Mesothelial cell of epicardium (in vitro differentiated cells): ENCODE measurements at places on chromosomes 4 and X. TPM values are rescaled to one million over a fixed set of nuclear protein-coding genes. Genes with fewer than 3 reads are reported as not detected.

DNA sequence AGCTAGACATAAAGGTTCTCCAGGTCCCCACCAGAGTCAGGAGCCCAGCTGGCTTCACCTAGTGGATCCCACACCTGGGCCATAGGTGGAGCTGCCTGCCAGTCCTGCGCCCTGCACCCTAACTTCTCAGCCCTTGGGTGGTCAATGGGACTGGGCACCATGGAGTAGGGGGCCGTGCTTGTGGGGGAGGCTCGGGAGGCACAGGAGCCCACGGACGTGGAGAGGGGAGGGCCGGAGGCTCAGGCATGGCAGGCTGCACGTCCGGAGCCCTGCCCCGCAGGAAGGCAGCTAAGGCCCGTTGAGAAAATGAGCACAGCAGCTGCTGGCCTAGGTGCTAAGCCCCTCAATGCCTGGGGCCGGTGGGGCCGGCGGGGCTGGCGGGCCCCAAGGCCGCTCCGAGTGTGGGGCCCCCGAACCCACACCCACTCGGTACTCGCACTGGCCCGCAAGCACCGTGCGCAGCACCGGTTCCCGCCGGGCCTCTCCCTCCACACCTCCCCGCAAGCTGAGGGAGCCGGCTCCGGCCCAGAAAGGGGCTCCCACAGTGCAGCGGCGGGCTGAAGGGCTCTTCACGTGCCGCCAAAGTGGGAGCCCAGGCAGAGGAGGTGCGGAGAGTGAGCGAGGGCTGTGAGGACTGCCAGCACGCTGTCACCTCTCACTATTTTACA lies 291.1 kb downstream of the KLHL4 start:
- no peak for DNase-seq

GRCh38 chr4:26330186-26330787 lies 9.5 kb downstream of the RBPJ start:
- no peak for DNase-seq

DNA sequence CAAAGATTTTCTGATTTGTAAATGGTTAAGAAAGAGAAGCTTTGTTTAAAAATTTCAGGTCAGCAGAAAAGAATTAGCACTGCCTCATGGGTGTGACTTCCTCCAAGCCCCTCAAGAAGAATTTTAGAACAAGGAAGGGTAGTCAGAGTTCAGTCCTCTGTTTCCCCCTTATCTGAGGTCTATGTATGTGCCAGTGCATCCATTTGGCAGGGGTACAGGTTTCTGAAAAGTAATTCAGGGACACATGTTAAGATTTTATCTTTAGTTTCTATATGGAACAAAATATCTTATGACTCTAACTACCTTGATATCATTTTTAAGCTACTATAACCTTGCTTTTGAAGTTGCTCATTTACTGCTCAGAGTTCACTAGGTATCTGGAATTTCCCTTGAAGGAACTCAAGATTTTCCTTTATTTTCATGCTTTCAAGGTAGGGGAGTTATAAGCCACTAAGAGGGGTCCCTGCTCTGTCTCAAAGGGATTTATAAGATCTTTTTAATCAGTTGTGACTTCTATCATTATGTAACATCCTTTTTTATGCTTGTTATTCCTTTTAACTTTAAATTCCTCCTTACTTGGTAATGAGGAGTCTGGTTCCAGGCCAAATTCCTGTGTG lies 24.4 kb upstream of the PLK4 start:
- DNase-seq, result no peak

- DNase-seq, result no peak
These were observed 552.6 kb downstream of the NAP1L3 start for GRCh38 chrX:93120805-93121204.

Gene XG
- 0.60 to 1.3 TPM (median 1.2 TPM) in 3 replicates for total RNA-seq

Gene SERPINA7
- total RNA-seq, result not detected in 3 replicates

Gene TCEAL6
- total RNA-seq, result not detected in 3 replicates

Gene TEX13C
- not detected in 3 replicates for total RNA-seq

Gene TMEM144
- 5.4 to 6.3 TPM (median 5.7 TPM) in 3 replicates for total RNA-seq

DNA sequence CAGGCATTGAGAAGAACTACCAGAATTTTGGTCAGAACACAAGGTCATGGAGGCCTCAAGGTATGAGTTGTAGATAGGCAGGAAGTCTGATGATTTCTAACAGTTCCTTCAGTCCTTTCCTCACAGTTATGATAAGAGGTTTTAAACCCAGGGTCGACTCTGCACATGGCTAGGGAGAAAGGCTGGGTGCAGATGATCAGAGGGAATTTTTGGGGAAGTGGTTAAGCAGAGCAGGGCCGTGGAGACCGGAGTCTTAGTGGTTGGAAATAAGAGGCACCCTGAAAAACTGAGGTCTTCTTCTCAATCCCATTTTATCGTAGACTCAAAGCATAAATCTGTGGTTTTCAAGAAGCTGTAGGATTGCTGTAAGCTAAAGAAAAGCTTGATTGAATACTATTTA lies 118.5 kb upstream of the ANK2 start:
- no peak for DNase-seq

DNA sequence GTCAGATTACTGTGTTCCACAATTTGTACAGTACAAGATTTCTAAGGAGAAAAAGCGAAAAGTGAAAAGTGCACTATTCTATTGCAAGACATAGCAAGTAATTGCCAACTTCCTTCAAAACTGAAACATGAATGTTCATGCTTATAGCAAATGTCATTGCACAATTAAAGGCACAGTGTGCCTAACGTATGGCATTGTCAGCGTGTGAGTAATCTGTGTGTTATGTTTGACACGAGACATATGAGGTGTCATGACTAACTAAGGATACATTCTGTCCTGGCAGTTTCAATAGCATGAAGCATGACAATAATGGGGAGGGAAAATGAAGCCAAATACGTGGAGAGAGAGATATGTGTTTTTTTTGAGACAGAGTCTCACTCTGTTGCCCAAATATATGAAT lies 33.6 kb upstream of the TBC1D9 start:
- no peak for DNase-seq

DNA sequence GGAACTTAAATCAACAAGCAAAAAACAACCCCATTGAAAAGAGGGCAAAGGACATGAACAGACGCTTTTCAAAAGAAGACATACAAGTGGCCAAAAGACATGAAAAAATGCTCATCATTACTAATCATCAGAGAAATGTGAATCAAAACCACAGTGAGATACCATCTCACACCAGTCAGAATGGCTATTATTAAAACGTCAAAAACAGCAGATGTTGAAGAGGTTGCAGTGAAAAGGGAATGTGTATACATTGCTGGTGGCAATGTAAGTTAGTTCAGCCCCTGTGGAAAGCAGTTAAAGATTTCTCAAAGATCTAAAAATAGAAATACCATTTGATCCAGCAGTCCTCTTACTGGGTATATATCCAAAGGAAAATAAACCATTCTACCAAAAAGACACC lies 22.6 kb downstream of the RTL9 start:
- DNase-seq, result no peak

- DNase-seq, result no peak
These were observed 14.7 kb upstream of the CBR4 start for GRCh38 chr4:169024762-169025161.

Gene TCEAL2
- 0.80 to 1.4 TPM (median 1.4 TPM) in 3 replicates for total RNA-seq

DNA sequence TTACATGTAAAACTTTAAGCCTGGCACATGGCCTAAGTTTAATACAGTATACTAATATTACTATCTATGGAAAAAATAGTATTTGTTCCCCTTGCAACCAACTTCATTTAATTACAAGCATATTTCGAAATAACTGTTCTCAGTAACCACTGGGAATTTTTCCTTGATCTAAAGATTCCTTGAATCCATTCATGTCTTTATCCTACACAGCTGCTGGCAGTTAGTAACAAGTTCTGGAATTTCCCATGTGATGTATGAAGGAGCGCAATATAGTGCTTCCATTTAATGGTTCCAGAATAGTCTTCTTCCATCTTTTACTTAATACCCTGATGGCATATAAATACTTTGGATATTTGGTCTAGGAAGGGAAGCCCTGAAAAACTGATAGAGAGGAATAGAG lies 136.5 kb downstream of the AASDH start:
- DNase-seq, result no peak

GRCh38 chr4:112853662-112854256 lies 195.7 kb upstream of the ANK2 start:
- DNase-seq, result no peak

Gene SULT1B1
- 0.34 to 0.51 TPM (median 0.38 TPM) in 3 replicates for total RNA-seq
